ENCODE measurements at places on chromosomes 11 and 22.

DNA sequence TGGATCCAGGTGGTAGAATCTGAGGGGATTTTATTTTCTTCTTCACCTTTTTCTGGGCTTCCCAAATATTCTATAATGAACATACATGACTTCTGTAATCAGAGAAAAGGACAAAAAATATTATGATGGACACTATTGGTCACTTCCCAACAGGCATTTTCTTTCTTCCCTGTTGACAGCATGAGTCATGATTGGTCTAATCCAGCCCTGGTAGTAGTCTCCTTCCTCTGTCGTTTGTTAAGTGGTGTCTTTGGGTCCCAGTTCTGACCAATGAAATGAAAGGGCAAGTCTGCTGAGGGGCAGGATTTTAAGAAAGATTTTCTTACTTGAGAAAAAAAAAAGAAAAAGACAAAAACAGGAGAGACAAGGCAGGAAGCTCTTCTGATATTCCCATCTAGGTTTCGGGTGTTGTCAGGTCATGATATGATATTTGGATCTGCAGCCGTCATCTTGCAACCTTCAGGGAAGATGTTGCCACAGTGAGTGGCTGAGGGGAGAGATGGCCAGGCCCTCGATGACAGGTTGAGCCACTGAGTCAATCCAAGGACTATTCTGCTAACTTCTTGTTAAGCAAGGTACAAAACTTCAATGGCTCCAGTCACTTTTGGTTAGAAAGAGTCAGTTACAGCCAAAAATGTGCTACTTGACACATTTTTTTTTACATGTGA is 23.3 kb upstream of the PLEKHB1 start:
- DNase-seq, result no peak

GRCh38 chr22:31173386-31174145 is 13.6 kb downstream of the RNF185 start:
- DNase-seq, result peak; percentile 77

GRCh38 chr11:127193950-127194349 is 193.4 kb upstream of the KIRREL3 start:
- no peak for DNase-seq

- DNase-seq, result no peak
Observed at GRCh38 chr22:17300926-17301325, 68.3 kb upstream of the CECR2 start.

GRCh38 chr11:114182471-114183043 is 113.6 kb upstream of the NNMT start:
- no peak for DNase-seq

- no peak for DNase-seq
Observed at GRCh38 chr22:43722444-43722843, 89.7 kb downstream of the EFCAB6 start.

DNA sequence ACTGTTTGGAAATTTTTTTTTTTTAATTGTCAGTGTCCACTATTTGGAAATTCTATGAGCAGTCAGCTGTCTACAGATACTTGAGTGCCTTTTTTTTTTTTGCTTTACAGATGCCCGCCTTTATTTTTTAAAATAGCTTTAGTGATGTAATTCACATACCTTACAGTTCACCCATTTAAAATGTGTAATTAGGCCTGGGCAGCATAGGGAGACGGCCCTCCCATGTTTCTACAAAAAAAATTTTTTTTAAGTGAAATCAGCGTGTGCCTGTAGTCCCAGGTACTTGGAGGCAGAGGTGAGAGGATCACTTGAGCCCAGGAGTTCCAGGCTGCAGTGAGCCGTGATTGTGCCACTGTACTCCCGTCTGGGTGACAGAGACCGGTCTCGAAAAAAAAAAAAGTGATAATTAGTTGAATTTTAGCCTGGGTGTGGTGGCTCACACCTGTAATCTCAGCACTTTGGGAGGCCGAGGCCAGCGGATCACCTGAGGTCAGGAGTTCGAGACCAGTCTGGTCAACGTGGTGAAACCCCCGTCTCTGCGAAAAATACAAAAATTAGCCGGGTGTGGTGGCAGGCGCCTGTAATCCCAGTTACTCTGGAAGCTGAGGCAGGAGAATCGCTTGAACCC is 1.5 kb downstream of the ZNF143 start:
- peak; percentile 16 for DNase-seq

- DNase-seq, result peak; percentile 87
Observed at GRCh38 chr22:35313311-35314121, 13.8 kb downstream of the TOM1 start.

GRCh38 chr22:24506802-24507438 is 11.8 kb downstream of the UPB1 start:
- peak; percentile 28 for DNase-seq

- DNase-seq, result no peak
Observed at GRCh38 chr11:90428836-90429235, 206.0 kb upstream of the CHORDC1 start.

GRCh38 chr11:107683807-107684206 is 28.0 kb downstream of the SLN start:
- DNase-seq, result no peak

- no peak for DNase-seq
Observed at GRCh38 chr22:39238101-39238466, 6.7 kb downstream of the PDGFB start.

DNA sequence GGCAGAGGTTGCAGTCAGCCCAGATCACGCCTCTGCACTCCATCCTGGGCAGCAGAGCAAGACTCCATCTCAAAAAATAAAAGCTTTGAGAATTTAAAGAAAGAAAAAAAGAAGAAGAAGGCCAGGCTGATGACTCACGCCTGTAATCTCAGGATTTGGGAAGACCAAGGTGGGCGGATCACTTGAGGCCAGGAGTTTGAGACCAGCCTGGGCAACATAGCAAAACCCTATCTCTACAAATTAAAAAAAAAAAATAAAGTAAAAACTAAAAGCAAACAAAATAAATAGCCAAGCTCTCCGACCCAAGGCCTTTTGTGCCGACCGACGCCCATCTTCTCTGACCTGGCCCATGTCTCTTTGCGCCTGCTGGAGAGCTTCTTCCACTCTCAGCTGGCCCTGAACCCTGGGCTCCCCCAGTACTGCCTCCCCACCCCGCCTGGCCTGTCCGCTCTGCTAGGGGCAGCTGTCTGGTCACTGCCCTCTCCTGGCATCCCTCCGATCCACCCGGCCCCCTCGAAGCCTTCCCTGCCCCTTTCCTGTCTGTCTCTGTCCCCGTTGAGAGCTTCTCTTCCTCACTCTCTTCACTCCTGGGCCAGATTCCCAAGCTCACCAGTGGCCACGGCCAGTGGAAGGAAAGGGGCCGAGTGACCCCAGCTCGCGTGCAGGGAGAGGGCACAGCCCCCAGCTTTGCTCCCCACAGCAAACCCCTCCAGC is 4.8 kb upstream of the LSP1 start:
- no peak for DNase-seq

- DNase-seq, result no peak
Observed at GRCh38 chr22:17845790-17846189, 71.5 kb upstream of the BID start.

DNA sequence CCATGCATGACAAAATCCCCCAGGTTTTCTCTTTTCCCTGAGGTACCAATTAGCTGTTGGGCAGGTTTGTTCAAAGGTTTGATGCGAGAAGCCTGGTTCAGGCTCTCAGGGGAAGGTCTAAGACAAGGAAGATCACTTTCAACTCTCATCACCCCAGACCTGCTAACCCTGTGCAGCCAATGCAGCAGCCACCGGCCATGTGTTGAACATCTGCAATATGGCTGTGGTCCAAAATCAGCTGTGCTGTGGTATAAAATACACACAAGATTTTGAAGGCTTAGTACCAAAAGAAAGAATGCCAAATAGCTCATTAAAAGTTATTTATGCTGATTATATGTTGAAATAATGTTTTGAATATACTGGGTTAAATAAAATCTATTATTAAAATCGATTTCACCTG is 58.5 kb downstream of the SMCO4 start:
- DNase-seq, result no peak

DNA sequence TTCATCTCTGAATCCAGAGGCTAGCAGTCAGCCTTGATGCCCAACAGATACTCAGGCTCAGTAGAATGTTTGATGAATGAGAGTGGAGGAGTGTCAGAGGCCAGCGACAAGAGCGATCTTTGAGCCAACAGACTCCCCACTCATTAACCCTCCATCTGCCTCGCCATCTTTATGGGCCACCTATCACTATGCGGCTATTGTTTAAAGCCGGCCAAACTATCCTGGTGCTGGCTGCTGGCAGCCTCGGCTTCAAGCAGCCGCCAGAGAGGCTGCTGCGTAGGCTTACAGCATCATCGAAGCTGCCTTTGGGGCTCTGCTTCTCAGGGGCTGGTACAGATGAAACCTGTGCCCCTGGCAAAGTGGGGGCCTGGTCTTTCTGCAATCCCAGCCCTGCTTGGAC is 525.6 kb downstream of the INSC start:
- no peak for DNase-seq

DNA sequence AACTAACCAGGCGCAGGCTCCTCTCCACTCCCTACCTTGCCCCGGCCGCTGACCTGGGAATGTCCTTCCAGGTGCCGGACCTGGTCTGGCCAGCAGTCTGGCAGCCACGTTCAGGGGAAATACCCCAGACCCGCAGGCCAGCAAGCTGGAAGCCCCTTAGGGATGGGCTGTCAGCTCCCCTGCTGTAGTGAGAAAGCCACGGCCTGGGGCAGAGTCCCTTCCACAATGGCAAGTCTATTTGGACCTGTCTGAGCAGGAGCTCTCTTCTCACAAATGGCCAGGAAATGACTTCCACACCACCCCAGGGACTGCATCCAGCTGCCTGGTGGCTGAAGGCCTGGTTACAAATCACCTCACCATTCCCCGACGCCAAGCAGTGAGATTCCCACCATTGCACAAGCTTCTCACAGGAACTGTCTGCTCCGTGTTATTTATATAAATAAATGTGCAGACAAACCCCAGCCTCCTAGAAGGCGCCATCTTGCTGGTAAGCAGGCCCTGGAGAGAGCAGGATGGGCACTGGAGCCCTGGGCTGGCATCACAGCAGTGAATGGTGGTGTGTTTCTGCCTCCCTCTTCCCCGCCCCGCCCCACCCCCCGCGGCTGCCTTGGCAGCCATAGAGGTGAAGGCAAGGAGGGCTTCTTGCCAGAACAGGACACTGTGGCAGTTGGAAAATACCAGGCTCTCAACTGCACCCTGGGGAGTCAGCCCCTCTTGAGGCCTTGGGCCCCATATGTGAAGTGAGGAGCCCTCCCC is 23.7 kb downstream of the RSPH14 start:
- DNase-seq, result no peak

GRCh38 chr11:110601936-110602335 is 110.3 kb downstream of the ARHGAP20 start:
- no peak for DNase-seq

GRCh38 chr11:103926990-103927389 is 109.5 kb upstream of the DDI1 start:
- no peak for DNase-seq
